ENCODE measurements at places on chromosomes 5 and 9. TPM values are rescaled to one million over a fixed set of nuclear protein-coding genes. Genes with fewer than 3 reads are reported as not detected.

GRCh38 chr9:4832786-4833579, 40.2 kb downstream of the RCL1 start:
- no peak for DNase-seq

DNA sequence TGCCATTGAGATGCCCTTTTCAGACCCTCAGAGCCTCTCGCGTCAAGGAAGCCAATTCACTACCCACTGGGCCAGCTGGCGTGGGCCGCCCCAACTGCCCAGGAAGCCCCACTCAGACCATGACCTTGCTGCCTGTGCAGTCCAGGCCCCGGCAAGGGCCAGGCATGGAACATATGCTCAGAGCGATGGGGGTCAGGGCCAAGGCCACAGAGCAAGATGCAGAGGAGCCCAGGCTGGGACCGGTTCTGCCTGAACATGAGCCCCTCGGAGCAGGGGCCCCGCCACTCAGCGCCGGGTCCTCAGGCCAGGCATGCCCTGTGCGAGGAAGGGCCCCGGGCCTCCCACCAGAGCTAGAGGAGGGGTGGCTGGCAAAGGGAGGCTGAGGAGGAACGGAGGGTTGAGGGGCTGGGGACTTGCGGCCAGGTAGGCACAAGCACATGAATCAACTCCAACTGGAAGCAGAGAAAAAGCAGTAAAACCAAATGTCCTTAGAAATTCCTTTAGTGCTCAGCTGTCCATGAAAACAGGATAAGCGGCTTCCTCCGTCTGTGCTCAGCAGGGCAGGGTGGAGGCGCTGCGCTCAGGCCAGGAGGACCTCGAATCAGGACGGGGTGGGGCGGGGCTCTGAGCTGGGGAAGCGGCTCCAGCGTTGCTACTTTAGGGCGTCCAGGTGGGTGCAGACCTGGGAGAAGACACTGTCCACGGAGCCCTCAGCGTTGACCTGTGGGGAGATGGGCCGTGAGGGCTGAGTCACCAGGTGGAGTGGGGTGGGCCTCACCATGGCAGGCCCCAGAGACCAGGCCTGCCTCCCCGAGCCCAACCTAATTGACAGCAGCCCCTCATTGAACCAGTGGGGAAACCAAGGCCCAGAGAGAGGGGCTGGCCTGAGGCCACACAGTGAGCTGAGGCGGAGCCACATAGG, 9.9 kb downstream of the AK1 start:
- DNase-seq, result no peak

DNA sequence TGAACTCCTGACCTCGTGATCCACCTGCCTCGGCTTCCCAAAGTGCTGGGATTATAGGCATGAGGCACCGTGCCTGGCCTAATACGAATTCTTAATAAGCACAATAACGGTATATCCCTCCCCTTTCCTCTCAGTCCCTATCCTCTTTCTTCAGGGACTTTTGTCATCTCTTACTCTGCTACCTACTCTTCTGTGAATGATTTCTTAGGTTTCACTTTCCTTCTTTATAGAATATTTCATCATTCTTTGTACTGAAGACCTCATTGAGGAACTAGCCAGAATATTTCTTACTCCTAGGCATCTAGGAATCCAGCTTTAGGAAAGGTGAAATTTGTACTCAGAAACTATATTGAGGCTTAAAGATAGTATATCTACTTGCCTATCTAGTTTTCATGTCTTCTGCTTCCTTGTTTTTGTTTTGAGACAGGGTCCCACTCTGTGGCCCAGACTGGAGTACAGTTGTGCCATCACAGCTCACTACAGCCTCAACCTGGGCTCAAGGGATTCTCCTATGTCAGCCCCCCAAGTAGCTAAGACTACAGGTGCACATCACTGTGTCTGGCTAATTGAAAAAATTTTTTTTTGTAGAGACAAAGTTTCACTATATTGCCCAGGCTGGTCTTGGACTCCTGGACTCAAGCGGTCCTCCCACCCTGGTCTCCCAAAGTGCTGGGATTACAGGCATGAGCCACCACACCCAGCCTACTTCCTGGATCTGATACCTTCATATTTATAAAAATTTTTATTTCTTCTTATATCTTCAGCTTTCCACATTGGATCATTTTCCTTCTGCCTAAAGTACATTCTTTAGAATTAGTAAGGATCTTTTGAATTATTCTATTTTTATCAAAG, 69.7 kb downstream of the GPBP1 start:
- DNase-seq, result peak; percentile 26

- no peak for DNase-seq
Observed at GRCh38 chr9:14831661-14832060, 78.6 kb downstream of the FREM1 start.

DNA sequence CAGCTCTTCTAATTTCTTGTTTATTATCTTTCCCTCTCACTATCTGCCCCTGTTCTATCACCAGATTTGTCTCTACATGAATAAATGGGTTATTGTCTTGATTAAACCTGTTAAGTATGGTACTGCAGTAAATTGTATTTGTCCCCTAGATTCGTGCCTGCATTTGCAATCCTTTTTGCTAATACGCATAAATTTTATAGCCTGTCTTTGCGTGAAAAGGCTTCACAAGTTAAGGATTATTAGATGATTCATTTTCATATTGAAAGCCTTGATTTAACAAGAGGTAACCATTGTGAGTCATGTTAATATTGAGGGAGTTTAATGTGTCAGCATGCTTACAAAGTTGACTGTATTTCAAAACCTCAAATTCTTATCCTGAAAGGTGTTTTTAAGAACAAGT, 204.6 kb downstream of the PCSK1 start:
- no peak for DNase-seq

DNA sequence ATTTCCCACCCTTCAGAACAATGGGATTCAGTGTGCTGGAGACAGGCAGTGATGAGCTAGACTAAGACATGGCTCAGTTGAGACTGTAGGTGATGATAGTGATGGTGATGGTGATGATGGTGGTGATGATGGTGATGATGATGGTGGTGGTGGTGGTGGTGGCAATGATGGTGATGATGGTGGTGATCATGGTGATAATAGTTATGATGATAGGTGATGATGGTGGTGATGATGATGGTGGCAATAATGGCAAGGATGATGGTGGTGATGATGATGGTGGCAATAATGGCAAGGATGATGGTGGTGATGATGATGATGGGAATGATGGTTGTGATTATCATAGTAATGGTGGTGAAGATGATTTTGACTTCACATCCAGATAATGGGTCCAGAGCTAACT, 176.7 kb downstream of the NXNL2 start:
- no peak for DNase-seq

- DNase-seq, result no peak
Observed at GRCh38 chr9:94199776-94200175, 59.3 kb upstream of the ZNF169 start.

- peak; percentile 42 for DNase-seq
Observed at GRCh38 chr5:78908173-78909061, 76.7 kb downstream of the ARSB start.

GRCh38 chr9:7456377-7456776, 343.2 kb downstream of the DMAC1 start:
- no peak for DNase-seq

DNA sequence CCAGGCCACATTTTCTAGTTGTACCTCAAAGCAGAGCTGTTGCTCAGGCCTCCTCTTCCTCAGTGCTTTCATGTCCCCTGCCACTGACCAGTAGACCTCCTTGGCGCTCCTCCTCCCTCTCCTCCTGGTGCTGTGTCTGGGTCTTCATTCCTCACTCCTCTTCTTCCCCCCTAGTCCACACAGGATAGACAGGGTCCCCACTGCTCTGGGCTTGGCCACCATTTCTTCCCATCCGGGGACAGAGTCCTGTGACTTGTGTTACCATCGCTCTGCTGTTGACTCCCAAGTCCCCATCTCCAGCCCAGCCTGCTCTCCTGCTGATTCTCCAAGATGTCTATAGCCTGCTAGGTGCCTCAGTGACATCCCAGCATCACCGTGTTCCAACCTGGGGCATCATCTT, 88.2 kb upstream of the HRH2 start:
- DNase-seq, result no peak

DNA sequence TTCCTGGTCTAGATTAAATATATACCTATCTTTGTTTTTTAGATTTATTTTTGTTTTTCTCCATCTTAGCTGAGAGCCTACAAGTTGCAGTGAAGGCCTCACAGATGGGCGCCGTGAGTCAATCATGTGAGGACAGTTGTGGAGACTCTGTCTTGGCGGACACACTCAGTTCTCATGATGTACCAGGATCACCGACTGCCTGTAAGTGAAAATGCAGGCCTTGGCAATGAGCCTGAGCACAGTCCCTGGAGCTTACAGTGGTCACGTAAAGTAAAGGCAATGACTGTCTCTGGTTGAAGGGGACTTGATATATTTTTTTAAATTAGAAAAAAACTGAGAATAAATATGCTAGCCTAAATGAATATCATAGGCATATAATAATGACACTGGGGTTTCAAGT, 271.9 kb downstream of the ARHGEF28 start:
- DNase-seq, result no peak

SARDH gene
- total RNA-seq, result 1.1 TPM

IL5 gene
- not detected for total RNA-seq

NIM1K gene
- not detected for total RNA-seq

Measured in transverse colon (tissue), 4 donors.